ENCODE measurements at places on chromosomes 6 and 20.

GRCh38 chr20:37615340-37616109 lies 78.3 kb upstream of the CTNNBL1 start:
- peak; percentile 61 for DNase-seq

- no peak for DNase-seq
These were observed 406 bp upstream of the TRIM26 start for GRCh38 chr6:30213667-30213956.

- no peak for DNase-seq
These were observed 485.4 kb downstream of the CDKAL1 start for GRCh38 chr6:21019614-21020013.

DNA sequence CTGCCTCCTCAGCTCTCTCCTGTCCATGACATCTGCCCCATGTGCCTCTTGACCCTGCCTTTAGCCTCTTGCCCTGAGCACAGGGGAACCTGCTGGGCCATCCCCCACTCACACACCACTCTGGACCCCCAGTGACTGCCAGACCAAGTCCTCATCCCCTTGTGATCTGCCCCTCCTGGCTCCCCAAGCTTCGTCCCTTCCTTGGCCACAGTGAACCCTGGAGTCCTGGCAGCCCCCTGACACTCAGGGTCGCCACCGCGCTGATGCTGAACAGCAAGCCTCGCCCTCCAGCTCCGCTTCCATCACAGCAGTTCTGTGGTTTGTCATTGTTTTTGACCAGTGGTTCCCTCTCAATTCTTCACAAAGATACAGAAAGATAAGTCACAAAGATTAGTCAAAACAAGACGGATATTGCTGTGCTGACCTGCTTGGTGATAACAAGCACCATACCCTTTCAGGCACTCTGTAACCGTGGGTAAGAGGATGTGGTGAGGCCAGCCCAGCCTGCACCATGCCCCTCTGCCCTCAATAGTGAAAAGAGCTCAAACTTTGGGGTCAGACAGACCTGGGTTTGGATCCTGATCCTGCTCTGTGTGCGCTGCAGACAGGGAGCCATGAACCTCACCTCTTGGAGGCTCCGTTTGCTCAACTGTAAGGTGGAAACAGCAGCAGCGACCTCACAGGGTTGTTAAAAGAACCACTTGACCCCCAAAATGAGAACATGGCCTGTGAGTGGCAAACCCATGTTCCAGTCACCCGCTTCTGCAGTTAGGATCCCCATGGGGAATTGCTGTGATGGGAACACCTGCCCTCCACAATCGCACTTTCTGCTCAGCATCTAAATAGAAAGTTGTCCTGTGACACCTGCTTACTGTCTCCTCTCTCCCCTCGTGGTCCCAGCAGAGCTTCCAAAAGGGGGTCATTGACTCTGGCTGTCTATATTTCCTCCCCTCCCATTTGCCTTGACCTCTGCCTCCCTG lies 114.5 kb downstream of the TOX2 start:
- no peak for DNase-seq

- no peak for DNase-seq
These were observed 56.6 kb downstream of the HLA-G start for GRCh38 chr6:29884261-29884660.

- DNase-seq, result no peak
These were observed 2.0 kb downstream of the COL19A1 start for GRCh38 chr6:69868252-69868804.

GRCh38 chr20:20992686-20993360 lies 113.3 kb downstream of the LINC00237 start:
- no peak for DNase-seq

DNA sequence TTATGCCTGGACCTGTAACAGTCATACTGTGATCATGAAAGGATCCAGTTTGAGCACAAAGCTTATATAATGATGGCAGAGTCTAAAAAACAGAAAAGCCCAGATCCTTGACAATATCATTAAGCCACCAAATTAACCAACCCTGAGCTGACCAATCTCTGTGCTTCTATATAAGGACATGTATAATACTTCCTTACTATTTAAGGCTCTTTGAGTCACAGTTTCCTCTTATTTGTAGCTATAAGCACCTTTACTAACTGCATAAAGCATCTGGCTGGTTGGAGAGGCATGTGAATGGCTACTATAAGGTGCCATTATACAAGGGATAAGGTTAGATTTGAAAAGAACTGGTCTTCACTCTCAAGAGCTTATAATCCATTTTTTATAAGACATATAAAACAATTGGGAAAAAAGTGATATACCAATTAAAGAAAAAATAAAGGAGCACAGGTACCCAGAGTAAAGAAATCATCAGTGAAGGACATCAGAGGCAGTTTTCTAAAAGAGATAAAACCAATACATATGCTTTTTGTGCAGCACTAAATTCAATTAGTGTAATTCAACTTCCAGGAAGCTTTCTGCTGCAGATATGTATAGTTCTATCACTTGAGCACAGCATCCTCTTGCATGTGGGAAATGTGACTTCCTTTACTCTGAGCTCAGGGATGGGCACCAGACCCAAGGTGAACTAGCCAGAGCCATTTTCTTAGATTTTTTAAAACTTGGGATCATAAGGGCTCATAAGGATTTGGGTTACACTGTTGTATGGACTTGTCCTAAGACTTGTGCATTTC lies 121.0 kb downstream of the BTBD9 start:
- no peak for DNase-seq
